ENCODE measurements at places on chromosomes 2 and 18.

GRCh38 chr18:38330573-38330972 is 765.0 kb upstream of the CELF4 start:
- DNase-seq = no peak

- no peak for DNase-seq
These were observed 98.6 kb downstream of the C1QL2 start for GRCh38 chr2:119059940-119060339.

DNA sequence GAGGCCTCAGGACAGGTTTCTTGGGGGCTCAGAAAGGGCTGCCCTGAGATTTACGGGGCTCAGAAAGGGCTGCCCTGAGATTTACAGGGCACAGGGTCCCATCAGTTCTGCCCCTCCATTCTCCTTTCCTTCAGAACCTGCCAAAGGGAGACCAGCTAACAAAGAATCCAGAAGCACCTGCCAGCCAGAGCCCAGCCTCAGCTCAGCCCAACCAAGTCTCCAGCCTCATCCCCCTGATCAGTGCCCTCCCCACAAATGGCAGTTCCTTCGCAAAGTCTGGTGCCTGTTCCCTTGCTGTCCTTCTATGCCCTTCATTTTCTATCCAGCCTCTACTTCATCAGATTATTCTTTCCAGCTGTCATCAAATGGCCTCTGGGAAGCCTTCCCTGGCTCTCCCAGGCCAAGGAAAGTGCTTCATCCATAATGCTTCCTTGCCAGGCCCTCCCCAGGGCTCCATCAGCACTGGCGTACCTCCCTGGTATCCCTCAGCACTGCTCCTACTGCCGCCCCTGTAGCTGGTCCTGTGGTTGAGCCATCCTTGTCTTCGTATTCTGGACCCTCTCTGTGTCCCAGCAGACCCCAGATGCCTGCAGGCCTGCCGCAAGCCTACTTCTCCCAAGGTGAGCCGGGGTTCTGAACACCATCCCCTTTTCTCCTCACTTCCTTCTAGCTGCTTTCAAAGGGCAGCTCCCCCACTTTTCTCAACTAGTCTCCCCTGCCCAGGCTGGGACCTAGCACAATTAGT is 96.2 kb upstream of the EPAS1 start:
- no peak for DNase-seq

GRCh38 chr18:50161597-50162205 is 33.2 kb downstream of the MYO5B start:
- no peak for DNase-seq

- peak; percentile 47 for DNase-seq
These were observed 3.8 kb downstream of the LBH start for GRCh38 chr2:30235008-30235655.

- peak; percentile 73 for DNase-seq
These were observed 8.3 kb downstream of the OSR1 start for GRCh38 chr2:19349911-19350677.

DNA sequence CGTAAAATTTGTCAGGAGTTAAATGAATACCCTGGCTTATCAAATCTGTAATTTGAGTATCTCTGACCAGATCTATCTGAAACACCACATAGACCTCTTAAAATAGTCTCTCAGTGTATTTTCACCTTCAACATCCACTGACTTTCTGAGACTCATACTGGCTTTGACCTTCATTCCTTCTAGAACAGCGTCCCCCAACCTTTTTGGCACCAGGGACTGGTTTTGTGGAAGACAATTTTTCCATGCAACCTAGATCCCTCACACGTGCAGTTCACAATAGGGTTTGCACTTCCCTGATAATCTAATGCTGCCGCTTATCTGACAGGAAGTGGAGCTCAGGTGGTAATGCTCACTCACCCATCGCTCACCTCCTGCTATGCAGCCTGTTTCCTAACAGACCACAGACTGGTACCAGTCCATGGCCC is 3.2 kb downstream of the NBAS start:
- no peak for DNase-seq

GRCh38 chr2:119550346-119550745 is 6.1 kb downstream of the CFAP221 start:
- no peak for DNase-seq

- DNase-seq = no peak
These were observed 40.8 kb upstream of the MYO1B start for GRCh38 chr2:191204433-191204832.

DNA sequence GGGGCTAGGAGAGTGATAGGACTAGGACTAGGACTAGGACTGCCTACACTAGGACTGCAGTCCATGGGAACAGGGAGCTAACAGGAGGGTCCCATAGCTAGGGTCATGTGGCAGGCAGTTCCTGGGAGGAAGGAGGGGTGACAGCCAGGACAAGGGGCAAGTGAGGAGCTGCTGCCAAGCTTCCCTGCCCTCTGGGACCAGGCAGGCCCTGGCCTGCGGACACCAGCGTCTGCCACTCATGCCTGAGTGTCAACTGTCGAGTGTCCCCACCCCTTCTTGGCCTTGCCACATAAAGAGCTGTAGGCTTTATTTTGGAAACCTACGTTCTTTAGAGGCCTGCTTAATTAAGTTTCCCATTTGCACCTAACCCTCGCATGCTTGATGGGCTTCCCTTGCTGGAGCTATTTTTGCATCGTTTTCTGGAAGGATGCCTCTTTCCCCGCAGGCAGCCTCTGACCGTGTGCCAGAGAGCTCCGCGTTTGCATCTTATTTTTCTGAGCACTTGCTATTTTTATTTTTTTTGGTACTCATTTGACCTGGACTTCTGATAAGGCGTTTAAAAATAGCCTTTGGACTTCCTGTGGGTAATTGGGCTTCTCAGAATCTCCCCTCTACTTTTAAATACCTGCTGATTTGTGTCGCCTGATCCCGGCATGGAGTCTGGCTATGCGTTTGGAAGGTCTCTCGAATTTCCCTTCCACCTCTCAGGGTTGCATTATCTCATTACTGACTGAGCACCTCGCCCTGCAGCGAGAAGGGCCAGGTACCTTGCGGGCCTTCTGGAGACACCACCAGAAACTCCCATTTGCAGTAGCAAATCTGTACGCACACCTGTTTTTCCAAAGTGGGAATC is 66.4 kb downstream of the SH3RF3 start:
- no peak for DNase-seq

DNA sequence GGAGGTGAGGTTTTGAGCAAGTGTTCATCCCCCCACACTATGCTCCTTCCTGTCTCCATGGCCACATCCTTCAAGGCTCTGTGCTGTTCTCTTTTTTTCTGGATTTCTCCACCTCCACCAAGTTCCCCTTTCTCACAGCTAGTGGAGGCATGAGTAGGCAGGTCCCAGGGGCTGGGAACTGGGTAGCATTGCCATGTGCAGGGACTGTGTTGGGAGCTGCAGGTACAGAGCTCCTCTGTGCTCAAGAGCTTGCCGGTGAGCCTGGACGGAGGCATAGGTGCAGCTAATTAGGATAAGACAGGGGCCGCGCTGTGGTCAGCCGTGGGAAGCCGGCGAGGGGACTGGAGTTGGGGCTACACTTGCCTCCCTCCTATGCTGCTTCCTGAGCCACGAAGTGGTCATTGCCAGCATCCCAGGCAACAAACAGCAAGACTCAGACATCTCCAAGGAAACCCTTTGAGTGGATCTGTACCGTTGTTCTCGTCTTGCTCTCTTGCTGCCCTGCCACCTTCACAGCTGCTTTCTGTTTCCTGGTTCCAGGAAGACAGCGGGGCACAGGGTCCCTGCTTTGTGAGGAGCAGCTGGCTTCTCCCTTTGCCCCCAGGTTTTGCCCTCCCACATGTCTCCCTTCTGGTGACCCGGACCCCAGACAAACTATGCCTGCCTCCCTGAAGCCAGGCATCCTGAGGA is 36.9 kb downstream of the ATOH8 start:
- no peak for DNase-seq

DNA sequence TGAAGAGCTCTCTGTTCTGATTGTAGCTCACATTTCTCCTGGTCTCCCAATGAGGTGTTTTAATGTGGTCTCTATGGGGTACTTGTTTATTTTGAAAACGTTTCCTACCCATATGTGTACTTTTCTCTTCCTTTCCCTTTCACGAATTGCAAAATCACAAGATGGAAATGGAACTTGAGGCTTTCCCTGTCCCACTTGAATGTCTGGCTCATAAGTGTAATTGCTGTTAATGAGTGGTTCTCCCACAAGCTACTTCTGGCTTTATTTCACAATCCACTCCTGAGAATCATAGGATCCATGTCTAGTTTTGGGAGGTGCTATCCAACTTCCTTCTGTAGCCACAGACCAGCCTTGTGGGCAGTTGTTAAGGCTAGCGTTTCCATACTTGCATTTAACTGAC is 81.1 kb upstream of the CAVIN2 start:
- DNase-seq = no peak

GRCh38 chr2:84741182-84741822 is 139.6 kb downstream of the TRABD2A start:
- DNase-seq = peak; percentile 25

DNA sequence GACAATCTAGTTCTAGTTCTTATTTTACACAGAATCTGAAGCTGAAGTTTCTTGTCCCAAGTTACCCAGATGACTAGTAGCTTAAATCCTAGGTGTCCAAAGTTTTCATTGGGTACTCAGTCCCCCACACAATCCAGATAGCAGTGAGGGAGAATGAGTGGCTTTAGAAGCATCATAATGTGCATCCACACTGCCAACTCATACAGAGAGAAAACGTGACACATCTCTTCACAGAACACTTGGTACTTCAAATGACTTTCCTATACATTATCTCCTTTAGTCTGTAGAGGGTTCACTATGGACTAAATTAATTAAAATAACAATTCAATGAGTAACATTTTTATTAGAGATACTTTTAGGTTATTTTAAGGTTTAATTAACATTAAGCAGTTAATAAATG is 45.2 kb downstream of the STRADB start:
- DNase-seq = no peak

- DNase-seq = no peak
These were observed 10.1 kb upstream of the KCNJ3 start for GRCh38 chr2:154688373-154688772.

GRCh38 chr2:15591373-15591691 is 336 bp upstream of the DDX1 start:
- no peak for DNase-seq

DNA sequence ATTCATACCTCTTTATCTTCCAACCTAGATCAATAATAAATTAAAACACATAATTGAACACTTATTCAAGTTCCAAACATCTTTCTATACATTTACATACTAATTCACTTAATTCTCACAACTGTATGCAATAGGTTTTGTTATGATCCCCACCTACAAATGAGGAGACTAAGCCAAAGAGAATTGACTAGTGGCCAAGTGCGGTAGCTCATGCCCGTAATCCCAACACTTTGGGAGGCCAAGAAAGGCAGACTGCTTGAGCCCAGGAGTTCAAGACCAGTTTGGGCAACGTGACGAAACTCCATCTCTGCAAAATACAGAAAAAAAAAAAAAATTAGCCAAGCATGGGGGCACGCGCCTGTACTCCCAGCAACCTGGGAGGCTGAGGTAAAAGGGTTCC is 36.8 kb downstream of the KCNG3 start:
- DNase-seq = no peak

DNA sequence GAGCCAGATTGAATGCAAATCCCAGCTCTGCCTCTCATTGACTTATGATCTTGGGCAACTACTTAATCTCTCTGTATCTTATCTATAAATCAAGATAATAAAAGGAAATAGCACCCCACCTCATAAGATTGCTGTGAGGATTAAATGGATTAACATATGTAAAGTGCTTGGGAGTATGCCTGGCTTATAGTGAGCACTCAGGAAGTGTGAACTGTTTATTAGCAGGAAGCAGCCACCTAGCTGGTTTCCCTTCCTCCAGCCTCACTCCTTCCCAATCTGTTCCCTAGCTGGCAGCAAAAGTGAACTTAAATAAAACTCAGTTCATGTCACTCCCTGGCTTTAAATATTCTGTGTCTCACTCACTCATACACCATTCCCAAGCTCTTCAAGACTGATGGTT is 526.6 kb upstream of the PKDCC start:
- DNase-seq = no peak

- no peak for DNase-seq
These were observed 476 bp downstream of the VSNL1 start for GRCh38 chr2:17540813-17541530.

- DNase-seq = no peak
These were observed 199.7 kb downstream of the TNS1 start for GRCh38 chr2:217802876-217803652.

DNA sequence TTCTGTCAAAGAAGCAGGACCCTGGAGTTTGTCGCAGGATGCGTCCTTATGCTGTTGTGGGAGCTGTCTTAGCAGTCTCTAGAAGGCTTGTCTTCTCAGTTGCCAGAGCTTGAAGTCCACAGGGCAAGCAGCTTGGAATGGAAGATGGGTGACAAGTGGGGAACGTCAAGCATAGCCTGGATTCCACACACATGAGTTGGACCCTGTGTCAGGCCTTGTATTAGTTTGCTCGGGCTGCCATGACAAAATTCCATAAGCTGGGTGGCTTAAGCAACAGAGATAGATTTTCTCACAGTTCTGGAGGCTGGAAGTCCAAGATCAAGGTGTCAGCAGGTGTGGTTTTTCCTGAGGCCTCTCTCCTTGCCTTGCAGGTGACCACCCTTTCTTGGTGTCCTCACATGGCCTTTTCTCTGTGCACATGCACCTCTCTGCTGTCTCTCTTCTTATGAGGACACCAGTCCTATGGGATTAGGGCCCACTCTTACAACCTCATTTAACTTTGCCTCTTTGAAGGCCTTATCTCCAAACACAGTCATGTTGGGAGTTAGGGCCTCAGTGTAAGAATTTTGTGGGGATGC is 51.3 kb downstream of the THNSL2 start:
- DNase-seq = no peak
